ENCODE measurements at places on chromosomes 16 and 17.
A peak's percentile ranks its signal among the peaks of the same experiment; 100 is the strongest.

DNA sequence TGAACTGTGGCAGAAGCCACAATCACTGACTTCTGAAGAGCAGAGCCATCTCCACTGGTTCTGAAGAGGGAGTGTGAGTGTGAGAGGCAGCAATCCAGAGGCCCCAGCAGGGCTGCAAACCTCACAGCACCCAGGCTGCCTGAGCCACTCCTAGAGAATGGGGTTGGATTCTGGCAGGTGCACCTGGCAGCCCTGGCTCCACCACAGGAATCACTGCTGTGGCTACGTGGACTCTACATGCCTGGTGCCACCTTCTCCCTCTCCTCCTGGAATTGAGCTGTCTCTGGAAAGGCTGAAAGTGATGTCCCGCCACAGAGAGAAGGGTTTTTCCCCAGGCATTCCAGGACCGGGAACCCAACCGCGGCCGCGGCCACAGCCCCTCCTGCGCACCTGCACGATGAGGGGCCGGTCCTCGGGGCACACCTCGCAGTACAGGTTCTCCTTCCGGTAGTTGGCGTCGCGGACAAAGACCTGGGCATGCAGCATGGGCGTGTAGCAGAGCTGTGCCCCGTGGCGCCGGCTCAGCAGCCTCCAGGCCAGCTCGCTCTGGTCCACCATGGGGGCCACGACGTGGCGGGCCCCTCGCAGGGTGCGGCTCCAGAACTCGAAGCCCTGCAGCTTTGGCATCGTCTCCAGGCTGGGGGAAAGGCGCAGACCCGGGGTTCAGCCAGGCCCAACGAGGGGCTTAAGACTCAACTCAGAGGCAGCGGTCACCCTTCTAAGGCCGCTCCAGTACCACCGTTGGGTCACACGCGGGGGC, 991 bp downstream of the DUS1L start:
- DNase-seq, result no peak

DNA sequence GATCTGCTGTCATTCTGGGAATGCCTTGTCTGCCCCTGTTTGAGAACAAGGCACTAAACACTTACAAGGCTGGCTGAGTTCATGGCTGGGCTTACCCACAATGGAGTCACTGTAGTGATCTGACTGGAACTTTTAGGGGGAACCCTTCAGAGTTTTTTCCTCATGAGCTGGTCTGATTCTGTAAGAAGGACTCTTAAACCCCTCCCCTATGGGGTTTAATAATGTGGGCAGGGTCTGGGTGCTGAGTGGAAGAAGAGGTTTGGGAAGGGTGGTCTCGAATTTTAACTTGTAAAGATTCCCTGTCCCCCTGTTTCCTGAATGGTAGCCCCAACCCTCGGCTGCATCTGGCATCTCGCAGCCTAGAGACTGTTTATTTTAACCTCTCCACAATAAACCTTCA, 30.6 kb downstream of the OSBPL7 start:
- DNase-seq, result no peak

DNA sequence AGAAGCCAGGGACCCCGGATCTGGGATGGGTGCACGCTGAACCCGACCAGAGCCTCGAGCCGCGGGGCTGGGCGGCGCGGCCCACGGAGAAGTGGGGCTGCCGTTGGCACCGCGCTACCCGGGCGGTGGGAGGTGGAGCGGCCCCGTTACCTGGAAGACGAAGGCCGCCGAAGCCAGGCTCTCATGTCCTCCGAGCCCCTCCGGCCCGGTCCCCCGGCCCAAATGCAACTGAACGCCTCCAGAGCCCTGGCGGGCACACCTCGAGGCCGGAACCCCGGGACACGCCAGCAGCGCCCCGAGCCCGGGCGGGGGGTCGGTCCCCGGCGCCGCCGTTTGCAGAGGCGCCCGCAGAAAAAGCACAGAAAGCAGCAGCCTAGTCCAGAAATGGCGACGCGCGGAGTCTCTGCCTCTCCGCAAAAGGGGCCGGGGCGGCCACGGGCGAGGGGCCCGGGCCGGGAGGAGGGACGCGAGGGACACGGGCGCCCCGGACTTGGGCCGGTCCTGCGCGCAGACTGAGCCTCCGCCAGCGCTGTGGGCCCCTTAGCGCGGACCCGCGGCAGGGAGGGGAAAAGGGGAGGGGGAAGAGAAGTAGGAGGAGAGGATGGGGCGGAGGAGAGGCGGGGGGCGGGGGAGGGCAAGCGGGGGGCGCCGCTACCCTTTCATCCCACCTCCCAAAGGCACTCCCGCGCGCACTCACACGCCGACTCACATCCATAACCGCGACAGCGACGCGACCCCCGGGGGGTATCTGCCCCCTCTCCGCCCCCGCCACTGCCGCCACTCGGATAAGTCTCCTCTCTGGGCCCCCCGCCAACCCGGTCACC, 1.4 kb downstream of the AXIN2 start:
- DNase-seq, result peak; percentile 88

DNA sequence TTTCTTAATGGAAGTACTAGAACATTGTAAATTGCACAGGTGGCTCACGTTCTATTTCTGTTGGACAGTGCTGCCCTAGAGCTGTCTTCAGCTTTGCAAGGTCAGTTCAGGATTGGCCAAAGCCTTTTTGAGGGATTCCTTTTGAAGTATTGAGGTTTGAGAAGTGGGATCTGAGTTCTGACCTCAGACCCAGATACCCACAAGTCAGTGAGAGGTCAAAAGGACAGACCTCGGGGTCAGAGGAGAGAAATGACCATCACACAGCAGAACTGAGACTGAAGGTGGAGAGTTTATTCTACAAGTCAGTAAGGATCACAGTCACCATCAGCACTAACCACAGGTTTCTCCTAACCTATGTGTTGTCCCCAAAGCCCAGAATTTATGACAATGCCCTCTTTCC, 1.7 kb downstream of the ACSM5 start:
- no peak for DNase-seq

- no peak for DNase-seq
These were observed 8.4 kb downstream of the WDR81 start for GRCh38 chr17:1732833-1733321.

GRCh38 chr17:8732406-8733085, 12.1 kb downstream of the CCDC42 start:
- DNase-seq, result no peak

GRCh38 chr16:19415461-19415860, 2.2 kb upstream of the TMC5 start:
- DNase-seq, result no peak

DNA sequence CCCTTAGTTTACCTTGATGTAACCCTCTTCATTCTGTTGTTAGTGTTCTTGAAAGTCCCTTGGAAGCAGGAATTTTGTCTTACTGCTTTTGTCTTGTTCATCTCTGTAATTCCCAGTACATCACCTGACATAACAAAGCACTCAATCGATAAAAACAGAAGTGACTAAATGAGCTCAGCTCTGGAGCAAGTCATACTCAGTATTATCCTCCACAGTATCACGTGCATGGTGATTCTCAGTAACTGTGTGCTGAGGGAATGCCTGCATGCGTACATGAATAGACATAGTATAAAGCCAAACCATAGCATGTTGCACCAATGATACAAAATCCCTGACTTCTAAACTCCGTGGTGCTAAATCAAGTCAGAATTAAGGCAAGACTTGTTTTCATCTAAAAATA, 7.2 kb downstream of the KRT38 start:
- no peak for DNase-seq

DNA sequence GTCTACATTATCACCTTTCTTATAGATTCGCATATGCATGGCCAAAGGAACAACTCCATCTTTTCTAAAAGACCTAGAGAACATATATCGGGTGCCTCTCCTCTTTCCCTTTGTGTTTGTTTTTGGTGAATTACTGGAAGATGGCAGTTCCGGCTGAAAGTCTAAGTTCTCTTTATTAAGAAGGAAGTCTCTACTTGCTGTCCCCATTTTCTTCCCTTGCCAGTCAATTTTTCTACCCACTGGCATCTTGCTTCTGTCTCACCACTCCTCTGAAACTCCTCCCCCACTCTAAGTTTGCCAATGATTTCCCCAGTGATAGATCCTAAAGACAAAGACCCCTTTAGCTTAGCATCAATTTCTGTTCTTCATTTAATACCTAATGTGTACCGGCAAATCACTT, 93.9 kb upstream of the CORO6 start:
- DNase-seq, result no peak

GRCh38 chr16:2161911-2162310, 6.3 kb downstream of the TRAF7 start:
- DNase-seq, result peak; percentile 54

DNA sequence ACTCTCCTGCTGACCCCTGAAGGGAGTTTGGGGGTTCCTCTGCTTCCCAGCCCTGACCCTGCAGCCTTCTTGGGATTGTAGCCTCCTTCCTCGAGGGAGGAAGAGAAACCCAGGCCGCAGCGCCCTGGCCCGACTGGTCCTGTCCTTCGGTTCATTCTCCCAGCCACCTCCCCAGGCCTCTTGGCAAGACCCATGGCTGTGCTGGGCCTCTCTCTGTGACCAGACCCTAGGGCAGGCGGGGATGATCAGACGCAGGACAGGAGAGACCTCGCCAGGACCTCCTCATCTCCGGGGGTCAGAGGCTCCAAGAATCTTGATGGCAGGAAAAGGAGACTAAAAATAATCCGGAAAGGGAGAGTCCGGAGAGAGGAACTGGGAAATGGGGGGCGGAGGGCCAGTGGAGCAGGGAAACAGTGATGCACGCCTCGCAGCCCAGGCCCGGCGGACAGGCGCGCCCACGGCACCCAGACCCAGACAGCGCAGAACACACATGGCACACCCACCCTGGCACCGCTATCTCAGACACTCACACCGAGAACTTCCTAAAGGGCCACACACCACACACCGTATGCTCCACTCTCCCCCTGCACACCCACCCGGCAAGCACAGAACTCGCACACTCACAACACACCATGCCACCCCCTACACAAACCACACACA, 1.2 kb downstream of the ARHGEF15 start:
- peak; percentile 23 for DNase-seq

DNA sequence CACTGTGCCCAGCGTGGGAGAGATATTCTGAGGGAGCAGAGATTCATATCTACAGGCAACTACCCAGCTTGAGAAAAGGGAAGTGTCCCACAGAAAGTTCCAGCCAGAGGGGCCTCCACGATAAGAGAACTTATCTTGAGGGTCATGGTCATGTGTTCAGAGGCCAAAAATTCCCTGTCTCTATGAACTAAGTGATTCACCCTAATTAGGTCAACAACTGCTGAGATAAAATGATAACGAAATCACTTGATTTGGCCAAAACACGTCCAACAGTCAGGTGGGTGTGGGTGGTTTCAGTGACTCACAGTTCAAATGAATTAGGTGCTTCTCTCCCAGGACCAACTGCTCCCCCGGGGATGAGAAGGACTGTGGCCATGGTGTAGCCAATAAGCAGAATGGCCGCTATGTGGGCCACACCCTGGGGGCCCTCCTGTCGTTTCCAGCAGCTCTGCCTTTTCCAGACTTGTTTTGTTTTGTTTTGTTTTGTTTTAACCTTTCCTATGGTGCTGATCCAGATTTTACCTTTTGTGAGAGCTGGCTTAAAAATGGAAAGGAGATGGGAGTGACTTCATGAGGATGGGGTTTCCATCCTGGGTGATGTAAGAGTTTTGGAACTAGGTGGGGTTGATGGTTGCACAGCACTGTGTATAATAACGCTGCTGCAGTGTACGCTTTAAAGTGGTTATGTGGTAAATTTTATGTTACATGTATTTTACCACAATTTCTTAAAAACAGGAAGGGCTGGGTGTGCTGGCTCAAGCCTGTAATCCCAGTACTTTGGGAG, 8.7 kb downstream of the DNAI2 start:
- DNase-seq, result no peak
